ENCODE measurements at places on chromosomes 7 and 10. TPM values are rescaled to one million over a fixed set of nuclear protein-coding genes. Genes with fewer than 3 reads are reported as not detected.

Gene SORCS3
- total RNA-seq, result 0.17 TPM

DNA sequence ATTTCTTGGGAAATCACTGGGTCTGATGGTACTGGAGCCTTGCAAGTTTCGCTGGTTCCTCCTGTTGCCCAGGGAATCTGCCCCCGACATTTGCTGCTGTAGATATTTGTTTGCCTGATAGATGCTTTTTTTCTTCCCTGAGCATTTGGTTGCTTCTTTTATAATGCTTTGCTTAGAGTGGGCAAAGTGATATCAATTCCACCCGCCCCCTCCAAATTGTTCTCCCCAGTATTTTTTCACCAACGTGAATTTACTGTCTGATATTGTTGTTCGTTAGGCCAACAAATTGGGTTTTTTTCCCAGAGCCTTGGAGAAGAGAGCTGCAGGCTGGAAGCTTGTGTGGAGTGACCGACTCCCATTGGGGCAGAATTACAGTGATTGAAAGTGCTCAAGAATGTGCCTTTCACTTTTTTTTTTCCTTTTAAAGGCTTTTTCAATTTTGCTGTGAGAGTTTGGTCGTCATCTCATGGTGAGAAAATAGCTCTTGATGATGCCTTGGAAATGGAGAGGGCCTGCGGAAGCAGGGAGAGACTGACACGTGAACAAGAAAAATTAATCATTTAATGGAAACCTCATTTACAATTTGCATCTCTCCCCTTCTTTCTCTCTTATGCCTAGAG, 2.5 kb downstream of the GRK5 start:
- no peaks in the 10 kb centered on the region for H3K36me3 ChIP-seq
- DNase-seq, result no peak
- peak overlapping the region; percentile 95 for H3K4me3 ChIP-seq
- peak overlapping the region; percentile 32 for H3K27ac ChIP-seq
- H3K27me3 ChIP-seq, result no peaks in the 10 kb centered on the region

Gene STN1
- total RNA-seq, result 23.7 TPM

- H3K27ac ChIP-seq, result no peak overlapping the region
- no peaks in the 10 kb centered on the region for H3K36me3 ChIP-seq
- peaks cover 10% of the 10 kb centered on the region for H3K27me3 ChIP-seq
- no peak overlapping the region for H3K4me3 ChIP-seq
- no peaks in the 10 kb centered on the region for H3K4me1 ChIP-seq
Observed at GRCh38 chr7:157046681-157047080, 36.2 kb upstream of the MNX1 start.

- H3K4me1 ChIP-seq, result no peaks in the 10 kb centered on the region
- H3K27ac ChIP-seq, result no peak overlapping the region
- no peaks in the 10 kb centered on the region for H3K36me3 ChIP-seq
- no peak overlapping the region for H3K4me3 ChIP-seq
- DNase-seq, result no peak
Observed at GRCh38 chr7:122651451-122651850, 47.5 kb downstream of the RNF133 start.

Gene BLVRA
- 24.4 TPM for total RNA-seq

GRCh38 chr10:99782447-99783286, at the start of gene ABCC2:
Gene ABCC2, plus strand, starts transcription at chr10:99782640. Its CDS starts 205 bp downstream, at chr10:99782845.
- no peaks in the 10 kb centered on the region for H3K36me3 ChIP-seq
- no peak for DNase-seq
- no peak within 1 kb of the TSS for H3K4me3 ChIP-seq

GRCh38 chr7:82548141-82548688, 104.6 kb upstream of the CACNA2D1 start:
- no peak overlapping the region for H3K4me3 ChIP-seq
- no peak for DNase-seq
- no peaks in the 10 kb centered on the region for H3K36me3 ChIP-seq
- H3K4me1 ChIP-seq, result no peaks in the 10 kb centered on the region

GRCh38 chr7:96388166-96388565, 66.3 kb upstream of the SLC25A13 start:
- no peak overlapping the region for H3K4me3 ChIP-seq
- H3K36me3 ChIP-seq, result no peaks in the 10 kb centered on the region
- peaks cover 3% of the 10 kb centered on the region for H3K4me1 ChIP-seq
- H3K27ac ChIP-seq, result no peak overlapping the region
- no peaks in the 10 kb centered on the region for H3K27me3 ChIP-seq
- DNase-seq, result no peak

DNA sequence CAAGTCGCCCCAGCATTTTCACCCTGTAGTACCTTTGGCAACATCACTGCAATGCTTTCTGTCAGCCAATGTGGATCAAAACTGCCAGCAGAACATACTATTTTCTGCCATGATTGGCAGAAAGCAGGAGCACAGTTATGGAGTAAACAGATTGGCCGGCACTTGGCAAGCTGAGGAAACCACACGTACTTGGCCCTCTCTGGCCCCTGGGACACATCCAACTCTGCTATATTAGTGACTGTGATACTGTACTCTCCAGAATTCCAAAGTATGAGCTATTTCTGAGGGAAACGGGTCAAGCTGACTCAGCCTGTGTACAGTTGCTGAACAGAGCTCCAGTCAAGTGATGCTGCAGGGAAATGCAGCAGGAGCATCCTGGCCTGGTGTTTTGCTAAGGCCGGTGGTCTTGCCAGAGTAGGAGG, 39.8 kb upstream of the LANCL2 start:
- no peak for DNase-seq
- peaks cover 6% of the 10 kb centered on the region for H3K4me1 ChIP-seq

DNA sequence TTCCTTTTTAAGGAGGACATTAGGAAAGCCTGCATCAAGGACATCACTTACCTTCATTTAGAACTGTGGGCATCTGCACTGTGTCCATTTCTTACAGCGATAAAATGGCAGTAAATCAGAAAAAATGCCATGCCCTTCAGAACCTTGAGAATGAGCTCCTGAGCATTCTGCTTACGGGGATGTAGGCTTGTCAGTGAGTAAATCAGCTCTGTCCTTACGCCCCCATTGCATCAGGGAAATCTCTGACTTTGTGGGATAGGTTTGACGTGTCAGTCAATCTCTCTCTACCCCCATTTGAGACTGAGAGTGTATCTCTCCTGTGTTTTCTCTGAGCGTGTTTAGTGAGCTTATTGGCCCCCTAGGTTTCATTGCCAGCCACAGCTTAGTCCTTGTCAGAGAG, 837.1 kb downstream of the LRMDA start:
- no peak overlapping the region for H3K27ac ChIP-seq
- no peak for DNase-seq
- no peak overlapping the region for H3K4me3 ChIP-seq
- no peaks in the 10 kb centered on the region for H3K36me3 ChIP-seq
- H3K4me1 ChIP-seq, result no peaks in the 10 kb centered on the region
- no peaks in the 10 kb centered on the region for H3K27me3 ChIP-seq

DNA sequence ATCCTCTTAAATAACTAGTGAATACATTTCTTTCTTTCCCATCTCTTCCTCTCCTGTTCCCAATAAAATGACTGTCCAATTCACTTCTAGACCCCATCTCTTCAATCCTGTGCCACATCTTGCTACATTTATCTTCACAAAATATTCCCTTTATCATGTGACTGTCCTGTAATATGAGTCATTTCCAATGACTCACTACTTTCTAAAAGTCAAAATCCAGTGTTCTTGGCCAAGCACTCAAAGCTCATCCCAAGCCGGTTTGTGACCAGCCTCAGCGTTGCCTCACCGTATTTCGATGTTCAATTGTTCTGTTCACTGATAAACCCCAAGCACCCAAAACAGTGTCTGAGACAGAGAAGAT, 104.7 kb downstream of the PARD3 start:
- H3K27ac ChIP-seq, result peak overlapping the region; percentile 53
- no peak for DNase-seq
- H3K27me3 ChIP-seq, result no peaks in the 10 kb centered on the region
- H3K4me1 ChIP-seq, result peaks cover 33% of the 10 kb centered on the region
- no peak overlapping the region for H3K4me3 ChIP-seq
- H3K36me3 ChIP-seq, result no peaks in the 10 kb centered on the region

Gene RASSF4
- total RNA-seq, result 8.1 TPM

Gene IKZF1
- 17.5 TPM for total RNA-seq

DNA sequence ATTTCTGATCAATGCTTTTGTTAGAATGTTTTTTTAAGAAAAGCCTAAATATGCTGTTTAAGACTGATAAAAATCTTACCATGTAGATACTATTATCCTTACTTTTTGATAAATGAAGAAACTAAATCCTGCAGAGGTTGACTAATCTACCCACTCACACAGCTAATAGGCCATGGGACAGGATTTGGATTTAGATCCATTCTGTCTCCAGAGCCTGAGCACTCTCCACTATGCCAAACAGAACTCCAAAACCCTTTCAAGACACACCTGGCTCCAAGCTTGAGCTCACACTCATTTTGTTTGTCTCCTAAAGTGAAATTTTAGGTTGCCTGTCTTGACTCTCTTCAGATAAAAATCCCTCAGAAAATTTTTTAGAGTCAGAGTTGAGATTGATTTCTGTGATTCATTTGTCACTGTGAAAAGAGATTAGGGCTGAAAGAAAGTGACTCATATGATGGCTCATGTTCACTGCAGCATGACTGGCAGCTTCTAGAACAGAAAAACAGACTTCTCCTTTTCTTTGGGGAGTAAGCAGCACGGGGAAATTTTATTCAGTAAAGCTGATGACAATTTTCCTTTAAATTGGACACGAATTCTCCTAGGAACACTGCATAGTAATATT, 132.3 kb upstream of the POT1 start:
- no peak for DNase-seq
- no peak overlapping the region for H3K27ac ChIP-seq
- no peaks in the 10 kb centered on the region for H3K36me3 ChIP-seq
- H3K4me3 ChIP-seq, result no peak overlapping the region
- H3K27me3 ChIP-seq, result no peaks in the 10 kb centered on the region

GRCh38 chr7:32890010-32890792, 1.4 kb downstream of the KBTBD2 start:
- H3K27ac ChIP-seq, result peak overlapping the region; percentile 100
- no peaks in the 10 kb centered on the region for H3K36me3 ChIP-seq
- peak overlapping the region; percentile 98 for H3K4me3 ChIP-seq
- peaks cover 56% of the 10 kb centered on the region for H3K4me1 ChIP-seq
- no peak for DNase-seq
- no peaks in the 10 kb centered on the region for H3K27me3 ChIP-seq

Gene SNX8
- 35.1 TPM for total RNA-seq

DNA sequence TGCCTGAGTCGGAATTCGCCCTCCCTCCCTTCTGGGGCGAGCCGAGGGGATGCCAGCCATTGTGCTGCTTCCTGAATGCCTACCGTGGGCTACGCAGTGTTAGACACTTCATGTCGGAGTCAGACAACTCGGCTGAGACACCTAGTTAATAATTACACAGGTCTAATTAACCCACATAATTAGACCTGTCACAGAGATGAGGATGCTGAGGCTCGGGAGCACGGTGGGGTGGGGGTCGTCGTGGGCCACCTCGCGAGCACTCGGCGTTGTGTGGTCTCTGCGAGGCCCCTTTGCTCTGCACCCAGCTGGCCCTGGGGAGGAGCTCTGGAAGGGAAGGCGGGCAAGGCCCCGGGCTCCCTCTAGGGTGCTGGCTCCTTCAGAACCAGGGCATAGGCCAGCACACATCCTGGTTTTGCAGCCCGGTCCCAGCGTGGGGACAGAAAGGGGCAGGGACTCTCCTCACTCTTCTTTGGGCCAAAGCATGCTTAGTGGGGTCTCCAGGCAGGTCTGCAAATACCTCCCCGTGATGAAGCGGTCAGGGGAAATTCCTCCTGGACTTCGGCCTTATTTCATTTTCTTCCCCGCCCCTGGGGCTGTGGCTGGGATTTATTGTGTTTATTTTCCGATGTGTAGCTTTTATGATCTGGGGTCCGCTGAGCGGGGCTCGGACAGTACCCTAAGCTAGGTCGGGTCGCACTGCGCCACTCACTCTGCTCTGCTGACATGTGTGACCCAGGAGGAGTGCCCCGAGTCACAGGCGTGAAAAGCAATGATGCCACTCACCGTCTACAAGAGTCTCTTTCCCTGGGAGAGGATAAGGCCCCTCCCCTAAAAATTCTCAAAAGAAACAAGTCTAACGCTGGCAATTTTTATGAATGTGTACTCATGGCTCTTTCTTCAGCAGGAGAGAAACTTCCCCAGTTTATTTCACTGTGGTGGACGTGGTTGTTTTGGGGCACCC, 4.9 kb upstream of the FOXL3 start:
- H3K36me3 ChIP-seq, result no peaks in the 10 kb centered on the region
- peaks cover 4% of the 10 kb centered on the region for H3K4me1 ChIP-seq
- no peak for DNase-seq
- H3K4me3 ChIP-seq, result no peak overlapping the region
- H3K27me3 ChIP-seq, result peaks cover 44% of the 10 kb centered on the region

- no peak overlapping the region for H3K27ac ChIP-seq
- peaks cover 8% of the 10 kb centered on the region for H3K4me1 ChIP-seq
- no peak overlapping the region for H3K4me3 ChIP-seq
- no peaks in the 10 kb centered on the region for H3K36me3 ChIP-seq
- DNase-seq, result no peak
Observed at GRCh38 chr7:24912874-24913514, 67.0 kb downstream of the OSBPL3 start.

- H3K4me1 ChIP-seq, result no peaks in the 10 kb centered on the region
- no peak for DNase-seq
- no peak overlapping the region for H3K27ac ChIP-seq
- no peaks in the 10 kb centered on the region for H3K36me3 ChIP-seq
- no peak overlapping the region for H3K4me3 ChIP-seq
Observed at GRCh38 chr7:131683536-131684125, 127.2 kb upstream of the PODXL start.

Gene GHRHR
- not detected for total RNA-seq

GRCh38 chr7:154620141-154620755, 382.7 kb downstream of the PAXIP1 start:
- H3K4me1 ChIP-seq, result no peaks in the 10 kb centered on the region
- no peaks in the 10 kb centered on the region for H3K36me3 ChIP-seq
- H3K4me3 ChIP-seq, result no peak overlapping the region
- no peaks in the 10 kb centered on the region for H3K27me3 ChIP-seq
- H3K27ac ChIP-seq, result no peak overlapping the region

DNA sequence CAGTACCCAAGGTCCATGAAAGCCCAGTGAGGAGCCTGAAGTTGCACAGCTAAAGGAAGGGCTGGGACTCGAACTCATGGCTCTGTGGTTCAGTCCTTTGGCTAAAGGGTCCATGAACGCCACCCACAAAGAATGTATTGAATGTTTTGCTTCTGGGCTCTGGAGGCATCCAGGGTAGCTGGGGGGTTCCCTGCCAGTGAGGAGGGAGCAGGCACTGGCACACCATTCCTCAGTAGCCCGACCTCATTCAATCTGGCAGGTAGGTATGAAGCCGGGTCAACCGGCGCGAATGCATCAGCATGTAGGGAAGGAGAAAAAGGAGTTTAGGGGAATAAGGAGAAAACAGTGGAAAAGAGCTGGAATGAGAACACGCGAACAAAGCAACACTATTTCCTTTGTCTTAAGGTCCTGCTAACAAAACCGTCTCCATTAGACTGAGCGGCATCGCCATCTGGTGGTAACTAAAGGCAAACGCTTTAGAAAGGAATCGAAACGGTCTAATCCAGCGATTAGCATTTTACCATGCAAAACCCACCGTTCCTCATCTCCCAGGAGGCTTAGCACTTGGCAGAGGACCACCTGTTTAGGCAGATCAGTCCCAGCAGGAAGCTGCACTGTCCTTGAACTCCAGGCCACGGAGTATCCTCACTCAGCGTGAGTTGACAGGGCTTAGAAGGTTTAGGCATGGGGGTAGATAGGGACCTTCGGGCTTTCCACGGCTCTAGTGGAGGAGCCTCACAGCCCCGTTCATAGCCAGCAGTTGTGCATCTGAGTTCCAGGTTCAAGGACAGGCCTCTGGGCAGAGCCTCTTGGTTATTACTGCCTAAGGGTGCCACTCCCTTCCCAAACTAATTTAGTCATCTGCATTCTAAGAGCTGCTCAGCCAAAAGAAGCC, 122.8 kb downstream of the UBE2H start:
- H3K36me3 ChIP-seq, result peaks cover 14% of the 10 kb centered on the region
- H3K4me3 ChIP-seq, result peak overlapping the region; percentile 31
- H3K4me1 ChIP-seq, result peaks cover 29% of the 10 kb centered on the region
- DNase-seq, result peak; percentile 84

GRCh38 chr7:44386139-44386913, 60.9 kb upstream of the CAMK2B start:
- no peak overlapping the region for H3K4me3 ChIP-seq
- no peak overlapping the region for H3K27ac ChIP-seq
- DNase-seq, result no peak
- peaks cover 91% of the 10 kb centered on the region for H3K36me3 ChIP-seq
